ENCODE measurements at places on chromosomes 4 and X. TPM values are rescaled to one million over a fixed set of nuclear protein-coding genes. Genes with fewer than 3 reads are reported as not detected.

DNA sequence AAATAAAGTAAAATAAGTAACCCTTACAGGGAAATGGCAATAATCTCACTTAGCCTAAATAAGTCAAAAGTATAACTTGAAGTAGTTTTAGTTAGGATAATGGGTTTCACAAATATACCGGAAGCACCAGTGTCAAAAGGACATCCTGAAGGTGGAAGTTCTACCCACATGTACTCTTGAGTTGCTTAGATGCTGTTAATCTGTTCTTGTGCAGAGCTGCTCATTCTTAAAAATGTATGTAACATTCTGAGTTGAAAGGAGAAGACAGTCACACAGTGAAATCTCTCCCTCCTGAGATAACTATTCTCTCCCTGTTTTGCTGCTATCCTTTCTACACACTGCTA lies 11.2 kb upstream of the CCNG2 start:
- H3K36me3 ChIP-seq: no peaks in the 10 kb centered on the region
- DNase-seq: no peak
- H3K4me1 ChIP-seq: peaks cover 9% of the 10 kb centered on the region
- no peak overlapping the region for H3K27ac ChIP-seq
- H3K4me3 ChIP-seq: no peak overlapping the region
- no peaks in the 10 kb centered on the region for H3K27me3 ChIP-seq

CDX4 gene
- total RNA-seq: 0.92 TPM

LRAT gene
- total RNA-seq: 0.94 TPM

DNA sequence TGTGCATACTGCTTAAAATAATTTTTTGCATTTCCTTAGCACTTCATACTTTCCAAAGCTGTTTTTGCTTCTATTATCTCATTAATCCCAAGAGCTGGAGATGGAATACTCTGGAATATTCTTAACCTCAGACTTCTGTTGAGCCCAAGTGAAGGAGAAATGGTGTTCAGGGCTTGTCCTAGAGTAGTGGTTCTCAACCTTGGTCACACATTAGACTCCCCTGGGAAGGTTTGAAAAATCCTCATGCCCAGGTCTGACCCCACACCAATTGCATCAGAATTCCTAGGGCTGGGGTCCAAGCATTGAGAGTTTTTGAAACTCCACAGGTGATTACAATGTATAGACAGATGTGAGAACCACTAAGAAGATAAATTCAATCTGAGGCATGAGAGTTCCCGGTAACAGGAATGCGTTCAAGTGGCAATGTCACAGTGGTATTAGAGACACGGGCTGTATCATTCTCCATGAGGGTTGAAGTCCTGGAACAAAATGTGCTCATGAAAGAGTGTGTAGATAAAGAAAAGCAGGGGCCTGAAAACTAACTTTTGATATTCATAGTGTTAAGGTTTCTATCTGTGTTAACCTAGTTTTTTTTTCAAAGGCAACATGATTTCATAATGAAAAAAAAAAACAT lies 47.9 kb downstream of the AWAT2 start:
- DNase-seq: no peak
- no peaks in the 10 kb centered on the region for H3K27me3 ChIP-seq
- no peaks in the 10 kb centered on the region for H3K4me1 ChIP-seq
- no peaks in the 10 kb centered on the region for H3K36me3 ChIP-seq
- H3K27ac ChIP-seq: no peak overlapping the region

MAGEC2 gene
- total RNA-seq: not detected

DNA sequence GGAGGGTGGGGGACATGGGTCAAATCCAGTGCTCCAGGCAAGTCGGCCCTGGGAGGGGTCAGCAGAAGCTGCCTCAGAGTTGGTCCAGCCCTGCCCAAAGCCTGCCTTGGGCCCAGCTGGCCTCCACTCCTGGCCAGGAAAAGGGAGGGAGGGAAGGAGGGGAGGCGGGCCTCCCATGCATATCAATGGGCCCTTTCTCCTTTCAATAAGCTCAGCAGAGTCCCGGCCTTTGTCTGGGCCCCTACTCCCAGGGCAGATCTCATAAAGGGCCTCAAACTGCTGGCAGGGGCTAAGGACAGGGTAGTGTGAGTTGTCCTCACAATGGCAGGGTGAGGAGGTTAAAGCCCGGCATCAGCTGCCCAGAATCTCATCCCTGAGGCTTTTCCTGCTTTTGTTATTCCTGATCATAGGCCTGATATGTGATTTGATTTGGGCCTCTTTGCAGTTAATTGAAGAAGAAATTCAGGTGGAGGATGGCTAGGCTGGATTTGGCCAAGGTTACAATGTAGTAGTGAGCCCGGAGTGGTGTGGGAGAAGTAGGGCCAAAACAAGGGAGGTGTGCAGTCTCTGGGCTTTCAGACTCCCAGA lies 121.1 kb upstream of the ATP6AP2 start:
- H3K27ac ChIP-seq: peak overlapping the region; percentile 84
- DNase-seq: peak; percentile 81
- no peaks in the 10 kb centered on the region for H3K36me3 ChIP-seq
- H3K27me3 ChIP-seq: no peaks in the 10 kb centered on the region

DNA sequence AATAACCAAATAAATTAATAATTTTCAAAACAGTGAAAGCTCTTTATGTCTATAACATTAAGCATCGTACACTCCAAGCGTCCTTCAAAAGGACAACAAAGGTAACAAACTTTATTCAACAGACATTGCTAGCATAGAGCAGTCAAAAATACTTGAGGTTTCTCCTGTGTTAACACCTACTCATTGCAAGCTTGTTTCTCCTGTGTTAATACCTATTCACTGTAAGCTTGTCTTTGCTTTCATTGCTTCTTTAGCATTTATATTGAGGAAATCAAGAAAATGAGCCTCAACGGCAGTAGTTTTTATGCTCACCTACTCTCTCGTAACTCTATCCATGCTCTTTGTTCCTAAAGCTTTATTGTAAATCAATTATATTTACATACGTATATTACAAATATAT lies 3.5 kb downstream of the SPOCK3 start:
- peaks cover 51% of the 10 kb centered on the region for H3K27me3 ChIP-seq
- no peaks in the 10 kb centered on the region for H3K36me3 ChIP-seq
- no peak overlapping the region for H3K4me3 ChIP-seq
- no peaks in the 10 kb centered on the region for H3K4me1 ChIP-seq

DNA sequence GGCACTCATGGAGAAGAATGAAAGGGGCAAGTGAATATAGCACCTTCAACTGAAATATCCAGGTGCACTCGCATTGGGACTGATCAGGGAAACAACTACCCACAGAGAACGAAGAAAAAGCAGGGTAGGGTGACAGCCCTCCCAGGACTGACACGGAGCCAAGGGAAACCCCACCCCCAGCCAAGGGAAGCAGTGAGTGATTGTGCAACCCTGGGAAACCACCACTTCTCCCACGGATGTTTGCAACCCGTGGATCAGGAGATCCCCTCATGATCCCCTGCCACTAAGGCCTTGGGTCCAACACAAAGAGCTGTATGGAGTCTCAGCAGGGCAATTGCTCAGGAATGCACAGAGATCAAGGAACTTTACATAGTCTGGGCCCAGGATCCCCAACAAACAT lies 158.5 kb upstream of the HCCS start:
- no peak overlapping the region for H3K27ac ChIP-seq
- no peak for DNase-seq
- H3K4me1 ChIP-seq: no peaks in the 10 kb centered on the region
- H3K36me3 ChIP-seq: no peaks in the 10 kb centered on the region
- H3K4me3 ChIP-seq: no peak overlapping the region

DNA sequence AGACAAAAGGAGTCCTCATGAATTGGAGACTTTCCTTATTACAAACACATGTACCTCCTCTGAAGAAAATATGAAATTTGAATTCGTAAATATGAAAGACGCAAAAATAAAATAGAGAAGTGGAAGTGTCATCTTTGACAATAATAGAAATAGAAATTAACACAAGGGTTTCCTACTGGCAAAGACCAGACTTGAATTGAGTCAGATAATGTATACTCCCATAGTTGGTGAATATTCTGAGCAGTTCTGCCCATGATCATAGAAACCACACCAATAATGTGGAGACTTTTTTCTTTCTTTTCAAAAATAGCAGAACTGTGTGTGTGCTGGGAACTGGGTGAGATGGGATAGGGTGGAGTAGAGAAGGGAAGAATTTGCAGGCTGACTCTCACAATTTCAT lies 277.7 kb upstream of the TET2 start:
- no peaks in the 10 kb centered on the region for H3K36me3 ChIP-seq
- H3K4me3 ChIP-seq: no peak overlapping the region
- no peaks in the 10 kb centered on the region for H3K27me3 ChIP-seq

RENBP gene
- total RNA-seq: 9.3 TPM

AR gene
- 8.1 TPM for total RNA-seq

NEXMIF gene
- total RNA-seq: 1.1 TPM

RXFP1 gene
- total RNA-seq: not detected

DNA sequence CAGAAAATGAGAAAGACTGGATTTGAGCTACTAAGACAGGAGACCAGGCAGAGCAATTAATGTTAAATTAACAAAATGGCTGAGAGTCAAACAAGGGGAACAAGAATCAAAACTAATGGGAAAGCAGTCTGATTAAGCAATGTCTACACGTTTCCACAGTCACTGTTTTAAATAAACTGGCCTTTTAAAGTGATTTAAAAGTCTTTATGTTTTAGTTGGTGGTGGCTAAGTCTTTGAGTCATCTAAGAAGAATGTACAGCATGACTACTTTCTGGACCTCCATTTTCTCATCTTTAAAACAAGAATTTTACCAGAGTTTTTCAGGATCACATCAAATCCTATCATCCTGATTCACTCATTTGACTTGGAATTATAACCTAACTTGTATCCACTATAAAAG lies 233.8 kb downstream of the ENOX2 start:
- H3K27me3 ChIP-seq: no peaks in the 10 kb centered on the region
- H3K4me1 ChIP-seq: no peaks in the 10 kb centered on the region
- H3K27ac ChIP-seq: no peak overlapping the region

DNA sequence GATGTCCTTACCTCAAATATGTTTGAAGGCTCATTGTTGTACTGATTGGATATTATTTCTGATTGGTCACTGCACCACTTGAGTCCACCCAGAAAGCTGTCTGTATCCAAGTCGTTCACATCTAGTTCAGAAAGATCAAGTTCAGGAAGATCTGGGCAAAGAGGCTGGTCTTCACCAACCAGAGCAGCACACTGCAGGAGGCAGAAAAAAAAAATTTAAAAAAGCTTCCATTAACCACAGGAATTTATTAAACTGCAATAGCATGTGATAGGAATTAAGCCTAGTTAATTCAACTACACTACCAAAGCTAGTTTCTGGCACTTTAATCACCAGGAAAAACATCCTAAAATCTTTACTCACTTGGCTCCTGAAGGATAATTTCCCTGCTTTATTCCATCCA lies 5.1 kb downstream of the PPARGC1A start:
- H3K27ac ChIP-seq: no peak overlapping the region
- H3K36me3 ChIP-seq: no peaks in the 10 kb centered on the region
- peaks cover 10% of the 10 kb centered on the region for H3K4me1 ChIP-seq
- peaks cover 21% of the 10 kb centered on the region for H3K27me3 ChIP-seq

DNA sequence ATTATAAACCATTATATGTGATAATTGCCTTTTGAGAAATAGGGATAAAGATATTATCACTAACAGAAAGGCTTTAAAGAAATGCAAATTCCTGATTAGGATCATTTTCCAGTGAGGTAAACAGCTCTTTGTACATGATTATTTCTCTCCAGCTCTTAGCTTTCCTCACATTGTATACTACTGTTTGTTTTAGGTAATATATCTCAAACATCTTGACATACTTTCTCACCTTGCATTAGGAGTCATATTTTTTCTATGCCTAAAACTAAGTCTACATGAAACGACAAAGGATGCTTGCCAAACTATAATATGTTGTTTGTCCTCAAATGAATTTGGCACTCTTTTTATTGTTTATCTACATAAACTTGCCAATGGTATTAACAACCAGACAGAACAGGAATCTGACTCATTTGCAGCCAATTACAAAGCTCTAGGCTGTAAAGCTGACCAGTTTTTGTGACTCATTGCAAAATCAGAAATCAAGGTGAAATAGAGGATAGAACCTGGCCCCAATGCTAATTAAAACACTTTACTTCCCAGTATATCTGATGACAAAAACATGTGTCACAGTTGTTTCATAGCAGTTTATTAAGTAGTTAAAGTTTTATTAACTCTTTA lies 107.0 kb downstream of the IQCM start:
- no peak for DNase-seq
- no peak overlapping the region for H3K27ac ChIP-seq
- no peaks in the 10 kb centered on the region for H3K27me3 ChIP-seq
- no peaks in the 10 kb centered on the region for H3K36me3 ChIP-seq
- no peaks in the 10 kb centered on the region for H3K4me1 ChIP-seq

- H3K4me3 ChIP-seq: no peak overlapping the region
- H3K27ac ChIP-seq: no peak overlapping the region
- H3K27me3 ChIP-seq: no peaks in the 10 kb centered on the region
These were observed 27.8 kb downstream of the PPP2R2C start for GRCh38 chr4:6444582-6444981.

- no peak for DNase-seq
- H3K27me3 ChIP-seq: no peaks in the 10 kb centered on the region
- no peaks in the 10 kb centered on the region for H3K4me1 ChIP-seq
- no peak overlapping the region for H3K27ac ChIP-seq
These were observed 34.6 kb downstream of the MAP9 start for GRCh38 chr4:155342142-155342541.

DNA sequence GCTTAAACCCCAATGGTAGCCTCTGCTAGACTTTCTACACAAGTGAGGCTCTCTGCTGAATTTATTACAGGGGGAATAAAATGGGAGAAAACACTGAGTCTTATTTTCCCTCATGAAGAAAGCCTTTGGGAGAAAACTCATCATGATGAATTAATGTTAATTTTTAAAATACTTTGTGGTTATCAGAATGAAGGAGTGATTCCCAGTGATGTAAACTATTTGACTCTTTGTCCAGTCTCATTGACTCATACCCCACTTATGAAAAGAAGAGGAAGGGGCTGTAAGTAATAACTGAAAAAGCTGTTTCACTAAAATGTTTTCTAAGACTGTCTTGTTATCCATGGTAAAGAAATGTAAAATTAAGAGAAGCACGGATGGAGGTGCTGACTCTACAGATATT lies 208.8 kb downstream of the GRIA3 start:
- no peaks in the 10 kb centered on the region for H3K4me1 ChIP-seq
- H3K36me3 ChIP-seq: no peaks in the 10 kb centered on the region
- no peak overlapping the region for H3K27ac ChIP-seq
- H3K4me3 ChIP-seq: no peak overlapping the region
- H3K27me3 ChIP-seq: no peaks in the 10 kb centered on the region
